ENCODE measurements at places on chromosomes 16 and 17.

DNA sequence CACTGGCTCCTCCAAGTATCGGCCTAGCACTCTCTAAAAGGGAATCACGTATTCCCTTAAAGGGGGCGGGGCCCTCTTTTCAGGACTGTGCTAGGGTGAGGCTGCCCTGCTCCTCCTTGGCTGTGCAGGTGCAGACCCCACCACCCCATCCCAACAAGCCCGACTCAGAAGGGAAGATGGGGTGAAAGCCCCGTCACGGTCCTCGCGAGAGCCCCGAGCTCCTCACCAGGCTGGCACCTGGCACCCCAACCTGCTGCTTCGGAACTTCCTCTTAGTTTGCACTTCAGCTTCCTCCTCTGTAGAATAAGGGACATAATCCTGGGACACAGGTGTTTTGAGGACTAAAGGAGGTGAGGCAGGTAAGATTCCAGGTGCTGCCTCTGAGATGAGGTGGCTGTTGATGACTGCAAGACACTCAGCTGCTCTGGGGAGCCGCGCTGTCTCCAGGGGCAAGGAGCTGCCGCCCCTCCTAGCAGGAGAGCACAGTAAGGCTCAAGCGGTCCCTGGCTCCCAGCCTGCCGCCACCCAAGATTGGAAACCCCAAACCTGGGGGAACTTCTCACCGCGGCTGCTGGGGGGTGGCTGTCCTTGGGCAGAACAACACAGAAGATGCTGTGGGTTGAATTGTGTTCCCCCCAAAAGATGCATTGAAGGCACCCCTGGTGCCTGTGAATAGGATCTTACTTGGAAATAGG, 88.8 kb downstream of the MGAT5B start:
- no peak for DNase-seq

GRCh38 chr16:87371261-87371866, 12.2 kb downstream of the FBXO31 start:
- no peak for DNase-seq

DNA sequence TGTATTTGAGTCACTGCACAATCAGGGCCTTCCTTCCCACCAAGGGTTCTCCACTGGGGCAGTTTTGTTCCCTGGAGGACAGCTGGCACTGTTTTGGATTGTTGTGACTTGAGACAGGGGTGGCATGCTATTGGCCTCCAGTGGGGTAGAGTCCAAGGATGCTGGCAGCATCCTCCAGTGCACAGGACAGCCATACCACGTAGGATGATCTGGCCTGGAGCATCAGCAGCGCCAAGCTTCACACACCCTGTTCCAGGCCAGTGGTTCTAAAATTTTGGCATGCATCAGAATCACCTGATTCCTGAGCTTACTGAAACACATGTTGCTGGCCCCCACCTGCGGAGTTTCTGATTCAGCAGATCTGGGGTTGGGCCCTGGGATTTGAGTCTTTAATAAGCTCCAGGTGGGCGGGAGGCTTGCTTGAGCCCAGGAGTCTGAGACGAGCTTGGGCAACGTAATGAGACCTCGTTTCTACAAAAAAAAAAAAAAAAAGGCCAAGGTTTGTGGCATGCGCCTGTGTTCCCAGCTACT, 83.2 kb downstream of the MGAT5B start:
- no peak for DNase-seq

- DNase-seq: no peak
These were observed 7.2 kb downstream of the ARL2BP start for GRCh38 chr16:57252148-57252721.

GRCh38 chr17:61508912-61509311, 56.7 kb downstream of the TBX4 start:
- DNase-seq: no peak

- DNase-seq: no peak
These were observed 40.1 kb downstream of the YPEL2 start for GRCh38 chr17:59371416-59372100.

GRCh38 chr17:39671651-39672521, 3.6 kb downstream of the PNMT start:
- no peak for DNase-seq

DNA sequence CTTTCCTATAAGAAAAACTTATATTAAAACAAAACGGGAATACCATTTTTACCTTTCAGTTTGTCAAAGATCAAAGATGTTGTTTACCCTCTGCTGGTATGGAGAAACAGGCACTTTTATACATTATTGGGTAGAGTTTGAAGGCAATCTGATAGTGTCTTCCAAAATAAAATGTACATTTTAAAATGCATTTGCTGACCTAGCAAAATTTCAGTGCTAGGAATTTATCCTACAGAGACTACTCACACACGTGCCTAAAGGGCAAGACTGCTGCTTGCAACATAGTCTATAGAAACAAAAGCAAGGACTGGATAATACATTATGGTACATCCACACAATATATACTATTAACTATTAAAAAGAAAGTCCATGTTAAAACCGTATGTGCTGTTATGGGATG, 36.0 kb downstream of the COPRS start:
- no peak for DNase-seq

GRCh38 chr17:65099941-65100315, 37.2 kb upstream of the RGS9 start:
- peak; percentile 28 for DNase-seq

DNA sequence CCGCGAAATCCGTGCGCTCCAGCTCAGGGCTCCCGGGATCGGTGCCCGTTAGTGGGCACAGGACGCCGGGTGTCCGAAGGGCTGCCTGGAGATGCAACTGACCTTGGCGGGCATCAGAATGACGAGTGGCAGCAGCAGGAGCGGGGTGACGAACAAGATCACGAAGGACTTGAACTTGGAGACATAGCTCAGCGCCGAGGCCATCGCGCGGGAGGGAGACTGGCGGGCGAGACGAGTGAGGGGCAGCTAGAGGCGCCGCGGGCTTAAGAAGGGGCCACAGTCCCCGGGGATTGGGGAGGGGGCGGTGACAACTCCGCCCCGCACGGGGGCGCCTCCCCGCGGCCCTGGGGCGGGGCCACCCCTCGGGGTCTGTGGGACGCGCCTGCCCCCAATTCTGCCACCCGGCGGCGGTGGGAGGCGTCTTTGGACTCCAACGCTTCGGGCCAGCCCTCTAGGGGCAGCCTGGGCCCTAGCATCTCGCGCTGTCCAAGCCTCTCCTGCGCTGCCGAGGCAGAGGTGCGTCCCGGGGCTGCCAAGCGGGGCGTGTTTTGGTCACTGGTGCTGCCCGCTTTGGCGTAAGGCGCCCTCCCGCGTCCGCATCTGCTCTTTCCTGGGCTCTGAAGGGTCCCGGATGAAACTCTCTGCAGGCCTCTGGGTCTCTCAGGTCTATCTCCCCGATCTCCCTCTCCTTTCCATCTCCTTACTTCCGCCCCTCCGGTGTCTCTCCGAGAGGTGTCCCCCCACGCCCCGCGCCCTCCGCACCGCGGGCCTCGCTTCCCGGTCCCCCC, at the start of gene SLC13A5:
SLC13A5 (minus strand) TSS at position 240 of the 788 bp plus-strand sequence; CDS start at position 204, 36 bp downstream.
- DNase-seq: no peak

DNA sequence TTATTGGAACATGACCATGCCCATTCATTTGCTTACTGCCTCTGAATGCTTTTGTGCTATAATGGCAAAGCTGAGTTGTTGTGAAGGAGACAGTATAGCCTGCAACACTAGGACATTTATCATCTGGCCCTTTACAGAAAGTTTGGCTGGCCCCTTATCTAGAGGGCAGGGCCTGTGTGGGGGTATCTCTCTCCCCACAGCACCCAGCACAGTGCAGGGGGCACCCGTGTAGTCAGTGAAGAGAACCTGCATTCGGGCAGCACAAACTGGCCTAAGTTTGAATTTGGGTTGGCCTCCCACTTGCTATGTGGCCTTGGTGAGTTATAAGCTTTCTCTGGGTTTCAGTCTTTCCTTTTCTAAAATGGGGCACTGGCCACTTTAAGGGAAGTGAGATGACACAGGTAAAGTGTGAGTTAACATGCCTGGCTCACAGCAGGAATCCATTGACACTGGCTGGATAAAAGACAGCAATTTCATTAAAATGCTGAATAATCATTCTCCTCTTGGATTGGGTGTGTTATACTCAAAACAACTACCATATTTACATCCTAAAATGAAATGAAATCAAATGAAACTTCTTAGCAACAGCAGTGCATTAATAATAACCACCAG, 12.1 kb downstream of the UBE2O start:
- no peak for DNase-seq

DNA sequence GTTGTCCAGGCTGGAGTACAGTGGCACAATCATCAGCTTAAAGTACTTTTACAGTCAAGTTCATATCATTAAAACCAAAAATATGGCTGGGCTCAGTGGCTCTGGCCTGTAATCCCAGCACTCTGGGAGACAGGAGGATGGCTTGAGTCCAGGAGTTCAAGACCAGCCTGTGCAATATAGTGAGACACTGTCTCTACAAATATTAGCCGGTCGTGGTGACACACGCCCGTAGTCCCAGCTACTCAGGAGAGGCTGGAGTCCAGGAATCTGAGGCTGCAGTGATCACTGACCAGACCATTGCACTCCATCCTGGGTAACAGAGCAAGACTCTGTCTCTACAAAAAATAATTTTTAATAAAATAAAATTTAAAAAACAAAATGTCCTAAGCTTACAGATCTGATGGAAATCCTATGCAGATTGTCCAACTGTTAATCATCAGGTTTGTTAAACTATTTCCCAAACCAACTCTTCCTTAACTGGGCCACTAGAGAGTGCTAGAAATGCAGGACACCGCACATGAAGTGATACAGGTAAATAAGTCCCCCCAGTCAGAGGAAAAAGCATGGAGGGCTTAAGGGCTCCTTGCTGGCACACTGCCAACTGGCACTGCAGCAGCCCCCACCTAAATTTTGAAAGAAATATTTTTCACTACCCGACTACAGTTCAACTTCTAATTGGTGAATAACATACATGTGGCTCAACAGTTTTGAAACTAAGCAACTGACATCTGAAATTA, 2.8 kb downstream of the USP22 start:
- no peak for DNase-seq

Measured in stimulated activated CD8-positive, alpha-beta memory T cell treated with anti-CD3 and anti-CD28 coated beads, Interleukin-4, amount 100 ng/mL, for 1 hour (primary cell).